Upper lobe of left lung (tissue), 6 donors: ENCODE measurements at places on chromosomes 12 and 14. TPM values are rescaled to one million over a fixed set of nuclear protein-coding genes. Genes with fewer than 3 reads are reported as not detected.

- peak overlapping the region; percentile 65 for H3K27ac ChIP-seq
- H3K4me3 ChIP-seq = no peak overlapping the region
- no peaks in the 10 kb centered on the region for H3K36me3 ChIP-seq
- H3K27me3 ChIP-seq = no peaks in the 10 kb centered on the region
Observed at GRCh38 chr12:123512838-123513665, 20.5 kb downstream of the RILPL1 start.

DNA sequence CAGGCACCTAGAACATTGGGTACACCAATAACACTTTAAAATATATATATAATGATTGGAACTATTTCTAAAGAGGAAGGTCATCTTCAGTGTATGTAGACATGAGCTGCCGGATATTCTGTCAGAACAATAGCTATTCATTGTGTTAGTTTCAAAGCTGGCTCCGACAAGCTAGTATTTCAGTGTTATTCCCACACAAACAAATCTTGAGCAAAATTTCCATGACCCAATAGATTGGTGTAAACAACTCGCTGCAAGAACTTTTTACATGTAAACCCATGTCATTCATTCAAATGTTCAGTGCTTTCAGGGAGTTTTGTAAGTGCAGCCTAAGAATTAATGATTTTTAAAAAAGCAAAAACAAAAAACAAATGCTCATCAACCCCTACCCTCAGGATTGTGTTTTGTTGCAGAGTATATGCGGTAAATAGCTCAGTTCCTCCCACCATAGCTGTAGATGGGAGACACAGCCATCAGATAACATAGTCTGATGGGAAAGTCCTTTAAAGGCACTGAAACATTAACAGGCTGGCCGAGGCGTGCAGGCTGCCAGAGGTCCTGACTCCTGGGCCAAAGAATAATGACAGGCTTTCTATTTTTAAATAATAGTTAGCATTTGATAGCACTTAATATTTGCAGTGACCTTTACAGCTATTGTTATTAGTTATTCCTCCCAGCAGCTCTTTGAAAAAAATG, 150.3 kb upstream of the ARHGAP5 start:
- H3K27me3 ChIP-seq = no peaks in the 10 kb centered on the region
- peak; percentile 12 for DNase-seq
- peak overlapping the region; percentile 27 for H3K27ac ChIP-seq
- H3K4me1 ChIP-seq = peaks cover 9% of the 10 kb centered on the region
- H3K36me3 ChIP-seq = no peaks in the 10 kb centered on the region

DNA sequence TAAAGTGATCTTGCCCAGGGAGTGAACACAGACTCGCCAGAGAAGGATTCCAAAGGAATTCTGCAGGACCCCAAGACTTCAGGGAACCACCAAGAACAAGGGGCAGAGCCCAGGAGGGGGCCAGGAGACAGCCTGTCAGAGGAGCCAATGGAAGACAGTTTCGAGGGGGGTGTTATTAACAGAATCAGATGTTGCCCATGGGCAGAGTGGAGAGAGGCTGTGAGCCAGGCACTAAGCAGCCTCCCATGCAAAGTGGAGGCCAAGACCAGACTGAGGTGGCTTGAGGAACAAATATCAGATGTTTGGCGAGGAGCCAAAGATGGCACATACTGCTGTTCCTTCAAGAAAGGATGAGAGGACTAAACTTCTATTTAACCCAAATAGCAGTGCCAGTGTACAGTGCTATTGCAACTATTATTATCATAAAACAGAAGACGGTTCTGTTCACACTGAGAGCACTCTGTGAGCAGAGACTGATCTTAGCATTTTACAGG, 12.6 kb downstream of the APPL2 start:
- no peak for DNase-seq
- H3K27me3 ChIP-seq = no peaks in the 10 kb centered on the region
- peaks cover 52% of the 10 kb centered on the region for H3K36me3 ChIP-seq
- no peak overlapping the region for H3K27ac ChIP-seq
- no peak overlapping the region for H3K4me3 ChIP-seq

DNA sequence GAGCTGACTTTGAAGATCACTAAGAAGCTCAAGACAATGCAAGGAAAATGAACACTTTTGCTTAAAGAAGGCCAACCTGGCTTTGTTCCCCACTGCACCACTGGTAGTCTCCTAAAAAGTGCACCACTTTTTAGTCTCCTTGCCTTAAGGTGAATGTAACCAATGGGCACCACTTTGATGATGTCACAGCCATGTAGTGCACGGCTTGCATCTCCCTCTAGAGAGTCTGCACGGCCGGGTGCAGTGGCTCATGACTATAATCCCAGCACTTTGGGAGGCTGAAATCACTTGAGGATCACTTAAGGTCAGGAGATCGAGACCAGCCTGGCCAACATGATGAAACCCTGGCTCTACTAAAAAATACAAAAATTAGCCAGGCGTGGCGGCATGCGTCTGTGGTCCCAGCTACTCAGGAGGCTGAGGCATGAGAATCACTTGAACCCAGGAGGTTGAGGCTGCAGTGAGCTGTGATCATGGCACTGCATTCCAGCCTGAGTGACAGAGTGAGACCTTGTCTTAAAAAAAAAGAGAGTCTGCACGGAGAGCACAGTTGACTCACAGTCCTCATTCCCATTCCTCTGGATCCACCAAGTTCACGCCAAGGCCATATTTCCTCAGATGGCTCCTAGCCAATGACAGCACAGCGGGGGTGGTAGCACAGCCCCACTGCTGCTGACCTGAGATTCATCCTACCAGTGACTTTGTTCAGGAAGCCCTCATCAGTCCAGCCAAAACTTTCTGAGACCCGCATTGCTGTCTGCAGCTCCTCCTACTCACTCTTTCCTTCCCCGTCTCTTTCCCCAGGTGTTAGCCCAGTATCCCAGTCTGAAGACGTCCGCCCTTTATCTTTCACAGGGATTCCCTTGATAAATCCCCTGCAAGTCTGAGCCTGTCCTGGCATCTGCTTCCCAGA, 16.5 kb upstream of the IFT81 start:
- peaks cover 24% of the 10 kb centered on the region for H3K4me1 ChIP-seq
- no peaks in the 10 kb centered on the region for H3K36me3 ChIP-seq
- H3K27me3 ChIP-seq = no peaks in the 10 kb centered on the region
- H3K4me3 ChIP-seq = no peak overlapping the region
- H3K27ac ChIP-seq = peak overlapping the region; percentile 72
- DNase-seq = no peak

DNA sequence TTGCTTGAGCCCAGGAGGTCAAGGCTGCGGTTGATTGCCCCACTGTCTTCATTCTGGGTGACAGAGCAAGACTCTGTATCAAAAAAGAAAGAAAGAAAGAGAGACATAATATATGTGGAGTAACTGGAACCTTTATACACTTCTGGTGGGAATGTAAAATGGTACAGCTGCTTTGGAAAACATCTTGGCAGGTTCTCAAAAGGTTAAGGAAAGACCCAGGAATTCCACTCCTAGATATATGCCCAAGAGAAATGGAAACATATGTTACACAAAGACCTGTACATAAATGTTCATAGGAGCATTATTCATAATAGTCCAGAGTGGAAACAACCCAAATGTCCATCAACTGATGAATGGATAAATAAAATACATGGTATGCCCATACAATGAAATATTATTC, 7.2 kb downstream of the RBMS2 start:
- peaks cover 59% of the 10 kb centered on the region for H3K4me1 ChIP-seq
- H3K27me3 ChIP-seq = no peaks in the 10 kb centered on the region
- peak overlapping the region; percentile 84 for H3K27ac ChIP-seq
- no peaks in the 10 kb centered on the region for H3K36me3 ChIP-seq
- no peak for DNase-seq
- H3K4me3 ChIP-seq = no peak overlapping the region

GRCh38 chr14:33676135-33676566, 274.7 kb downstream of the EGLN3 start:
- no peaks in the 10 kb centered on the region for H3K36me3 ChIP-seq
- no peak overlapping the region for H3K4me3 ChIP-seq
- no peak overlapping the region for H3K27ac ChIP-seq
- no peaks in the 10 kb centered on the region for H3K4me1 ChIP-seq
- H3K27me3 ChIP-seq = no peaks in the 10 kb centered on the region

- no peak overlapping the region for H3K27ac ChIP-seq
- H3K4me1 ChIP-seq = no peaks in the 10 kb centered on the region
- H3K36me3 ChIP-seq = no peaks in the 10 kb centered on the region
- no peak overlapping the region for H3K4me3 ChIP-seq
- no peaks in the 10 kb centered on the region for H3K27me3 ChIP-seq
Observed at GRCh38 chr12:127822809-127823411, 444.1 kb upstream of the TMEM132C start.

- H3K36me3 ChIP-seq = no peaks in the 10 kb centered on the region
- no peaks in the 10 kb centered on the region for H3K27me3 ChIP-seq
- H3K4me3 ChIP-seq = no peak overlapping the region
- H3K4me1 ChIP-seq = no peaks in the 10 kb centered on the region
- no peak overlapping the region for H3K27ac ChIP-seq
- no peak for DNase-seq
Observed at GRCh38 chr14:103451401-103451800, 66.2 kb downstream of the MARK3 start.

DNA sequence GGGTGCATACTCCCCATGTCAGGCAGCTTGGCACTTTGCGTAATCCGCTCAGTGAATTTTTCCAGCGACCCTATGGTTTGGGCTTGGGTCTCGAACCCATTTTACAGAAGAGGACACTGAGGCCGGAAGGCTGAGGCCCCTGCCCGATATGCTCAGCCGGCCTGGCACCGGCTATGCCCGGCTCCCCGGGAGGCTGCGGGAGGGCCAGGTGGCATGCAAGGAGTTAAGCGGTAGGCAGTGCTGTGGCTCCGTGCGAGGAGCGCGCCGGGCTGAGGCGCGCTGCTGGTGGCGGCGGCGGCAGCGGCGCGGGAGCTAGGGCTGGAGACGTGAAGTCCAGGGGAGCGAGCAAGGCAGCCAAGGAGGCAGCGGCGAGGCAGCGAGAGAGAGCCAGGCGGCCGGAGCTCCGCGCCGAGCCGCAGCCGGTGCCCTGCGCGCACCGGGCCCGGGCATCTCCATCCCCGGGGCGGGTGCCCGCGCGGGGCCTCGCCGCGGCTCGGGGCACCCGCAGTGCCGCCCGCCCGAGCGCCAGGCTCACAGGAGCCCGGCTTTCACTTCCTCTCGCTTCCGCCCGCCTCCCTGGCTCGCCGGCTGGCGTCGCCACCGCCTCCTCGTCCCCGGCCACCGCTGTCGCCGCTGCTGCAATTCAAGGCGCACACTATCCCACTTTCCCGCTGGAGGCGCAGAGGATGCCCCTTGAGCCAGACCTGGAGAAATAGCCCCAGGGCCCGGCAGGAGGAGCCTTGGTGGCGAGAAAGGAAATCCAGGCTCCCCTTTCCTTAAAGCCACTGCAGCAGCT, at the start of gene WSCD2:
WSCD2 (plus strand) TSS at position 272 of the 796 bp plus-strand sequence. CDS start 66,545 bp downstream, outside the sequence.
- H3K36me3 ChIP-seq = no peaks in the 10 kb centered on the region
- H3K4me1 ChIP-seq = peaks cover 16% of the 10 kb centered on the region
- H3K27ac ChIP-seq = no peak within 1 kb of the TSS
- peak within 1 kb of the TSS; percentile 43 for H3K4me3 ChIP-seq

GRCh38 chr14:70441641-70442040, 10.3 kb upstream of the ADAM21 start:
- no peak for DNase-seq
- H3K36me3 ChIP-seq = no peaks in the 10 kb centered on the region
- no peaks in the 10 kb centered on the region for H3K27me3 ChIP-seq
- H3K4me1 ChIP-seq = no peaks in the 10 kb centered on the region
- H3K4me3 ChIP-seq = no peak overlapping the region

- no peaks in the 10 kb centered on the region for H3K27me3 ChIP-seq
- no peak overlapping the region for H3K4me3 ChIP-seq
- H3K36me3 ChIP-seq = no peaks in the 10 kb centered on the region
- no peak overlapping the region for H3K27ac ChIP-seq
- no peak for DNase-seq
Observed at GRCh38 chr14:57834001-57834598, 31.8 kb downstream of the SLC35F4 start.

DNA sequence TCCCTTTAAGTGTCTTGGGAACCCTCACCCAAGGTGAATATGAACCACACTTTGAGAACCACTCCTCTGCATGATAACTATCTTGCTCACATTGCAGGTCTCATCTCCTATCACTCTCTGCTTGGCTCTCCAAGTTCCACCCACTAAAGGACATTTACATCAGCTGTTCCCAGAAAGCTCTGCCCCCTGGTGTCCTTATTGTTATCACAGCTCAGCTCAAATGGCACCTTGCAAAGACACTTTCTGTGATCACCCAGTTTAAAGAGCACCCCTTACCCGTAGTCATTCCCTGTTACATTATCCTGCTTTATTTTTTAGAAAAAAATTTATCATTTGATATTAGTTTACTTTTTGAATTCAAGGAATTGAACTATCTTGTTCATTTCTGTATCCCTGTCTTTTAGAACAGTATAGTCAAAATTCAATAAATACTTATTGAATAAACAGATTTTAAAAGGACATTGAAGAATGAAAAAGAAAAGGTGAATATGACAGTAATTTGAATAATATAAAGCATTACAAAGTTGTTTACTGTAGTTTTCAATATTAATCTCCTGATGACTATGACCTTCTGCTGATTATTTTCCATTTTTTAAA, 20.5 kb upstream of the GUCY2C start:
- H3K27me3 ChIP-seq = no peaks in the 10 kb centered on the region
- H3K36me3 ChIP-seq = no peaks in the 10 kb centered on the region
- H3K4me1 ChIP-seq = no peaks in the 10 kb centered on the region
- H3K27ac ChIP-seq = no peak overlapping the region

- H3K27ac ChIP-seq = no peak overlapping the region
- DNase-seq = no peak
- H3K27me3 ChIP-seq = no peaks in the 10 kb centered on the region
- no peaks in the 10 kb centered on the region for H3K4me1 ChIP-seq
- H3K4me3 ChIP-seq = no peak overlapping the region
Observed at GRCh38 chr12:112716099-112717093, 75.2 kb upstream of the RPH3A start.

DNA sequence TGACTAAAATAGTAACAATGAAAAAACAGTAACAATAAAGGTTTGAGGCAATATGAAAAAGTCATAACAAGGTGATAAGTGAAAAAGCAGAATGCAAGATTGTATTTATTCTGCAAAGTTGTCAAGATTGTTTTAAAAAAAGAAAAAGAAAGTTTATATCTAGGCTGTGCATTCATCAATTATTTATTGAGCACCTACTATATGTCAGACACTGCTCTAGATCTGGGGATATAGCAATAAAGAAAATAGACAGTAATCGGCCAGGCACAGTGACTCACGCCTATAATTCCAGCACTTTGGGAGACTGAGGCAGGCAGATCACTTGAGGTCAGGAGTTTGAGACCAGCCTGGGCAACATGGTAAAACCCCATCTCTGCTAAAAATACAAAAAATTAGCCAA, 3.8 kb downstream of the PLA2G1B start:
- H3K27me3 ChIP-seq = no peaks in the 10 kb centered on the region
- DNase-seq = no peak
- no peak overlapping the region for H3K27ac ChIP-seq
- H3K4me1 ChIP-seq = peaks cover 12% of the 10 kb centered on the region
- H3K36me3 ChIP-seq = no peaks in the 10 kb centered on the region

GRCh38 chr12:49503674-49504180, 35.1 kb upstream of the KCNH3 start:
- H3K27me3 ChIP-seq = no peaks in the 10 kb centered on the region
- no peak overlapping the region for H3K4me3 ChIP-seq
- no peaks in the 10 kb centered on the region for H3K4me1 ChIP-seq

- no peaks in the 10 kb centered on the region for H3K36me3 ChIP-seq
- no peak overlapping the region for H3K4me3 ChIP-seq
- no peak for DNase-seq
- no peaks in the 10 kb centered on the region for H3K27me3 ChIP-seq
Observed at GRCh38 chr14:106179761-106180160, 653.4 kb downstream of the TMEM121 start.

Gene ABCD4
- 52.4 TPM for total RNA-seq

Gene HHIPL1
- 2.2 TPM for total RNA-seq

Gene HAL
- 3.0 TPM for total RNA-seq

Gene MYF6
- not detected for total RNA-seq

Gene AQP5
- 36.6 TPM for total RNA-seq

Gene USP15
- 83.0 TPM for total RNA-seq

Gene IL31
- total RNA-seq = not detected

Gene LRTM2
- not detected for total RNA-seq

Gene LMNTD1
- 1.9 TPM for total RNA-seq

Gene JDP2
- 150 TPM for total RNA-seq

Gene TMEM63C
- total RNA-seq = 8.3 TPM

Gene CCDC197
- total RNA-seq = not detected
